ENCODE measurements at places on chromosomes 1 and 21.

DNA sequence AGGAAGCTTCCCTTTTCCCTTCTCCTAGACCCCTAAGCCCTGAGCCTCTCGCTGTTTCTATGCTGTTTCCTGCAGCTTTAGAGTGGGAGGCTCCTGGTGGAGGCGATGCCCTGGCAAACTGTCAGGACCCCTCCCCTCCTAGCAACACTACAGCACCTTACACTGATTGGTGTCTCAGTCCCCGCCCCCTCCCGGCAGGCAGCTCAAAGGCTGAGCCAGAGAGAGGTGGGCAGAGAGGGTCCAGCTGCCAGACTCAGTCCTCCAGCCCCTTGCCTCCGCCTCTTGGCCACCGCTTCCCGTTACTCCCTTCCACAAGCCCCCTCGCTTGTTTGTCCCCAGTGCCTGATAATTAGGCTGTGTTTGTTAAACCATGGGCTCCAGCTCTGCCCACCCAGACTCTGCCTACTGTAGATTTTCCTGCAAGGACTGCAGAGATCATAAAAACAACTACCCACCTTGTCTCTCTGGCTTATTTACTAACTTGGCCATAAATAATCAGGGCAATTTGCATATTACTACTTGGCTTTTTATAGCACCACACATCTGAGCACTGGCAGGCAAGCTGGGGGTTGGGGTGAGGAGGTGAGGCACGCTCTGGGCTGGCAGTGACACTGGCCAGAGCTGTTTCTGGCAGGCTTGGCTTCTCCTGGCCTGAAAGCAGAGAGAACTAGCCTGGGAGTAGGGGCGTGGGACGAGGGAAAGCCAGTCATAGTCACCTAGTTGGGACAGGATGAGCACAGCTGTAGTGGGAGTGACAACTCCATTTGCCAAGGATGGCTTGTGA, 107.5 kb downstream of the CSMD2 start:
- no peak for DNase-seq

- no peak for DNase-seq
Observed at GRCh38 chr1:31135973-31136600, 70.6 kb upstream of the PUM1 start.

- no peak for DNase-seq
Observed at GRCh38 chr1:100806601-100807000, 87.1 kb downstream of the VCAM1 start.

DNA sequence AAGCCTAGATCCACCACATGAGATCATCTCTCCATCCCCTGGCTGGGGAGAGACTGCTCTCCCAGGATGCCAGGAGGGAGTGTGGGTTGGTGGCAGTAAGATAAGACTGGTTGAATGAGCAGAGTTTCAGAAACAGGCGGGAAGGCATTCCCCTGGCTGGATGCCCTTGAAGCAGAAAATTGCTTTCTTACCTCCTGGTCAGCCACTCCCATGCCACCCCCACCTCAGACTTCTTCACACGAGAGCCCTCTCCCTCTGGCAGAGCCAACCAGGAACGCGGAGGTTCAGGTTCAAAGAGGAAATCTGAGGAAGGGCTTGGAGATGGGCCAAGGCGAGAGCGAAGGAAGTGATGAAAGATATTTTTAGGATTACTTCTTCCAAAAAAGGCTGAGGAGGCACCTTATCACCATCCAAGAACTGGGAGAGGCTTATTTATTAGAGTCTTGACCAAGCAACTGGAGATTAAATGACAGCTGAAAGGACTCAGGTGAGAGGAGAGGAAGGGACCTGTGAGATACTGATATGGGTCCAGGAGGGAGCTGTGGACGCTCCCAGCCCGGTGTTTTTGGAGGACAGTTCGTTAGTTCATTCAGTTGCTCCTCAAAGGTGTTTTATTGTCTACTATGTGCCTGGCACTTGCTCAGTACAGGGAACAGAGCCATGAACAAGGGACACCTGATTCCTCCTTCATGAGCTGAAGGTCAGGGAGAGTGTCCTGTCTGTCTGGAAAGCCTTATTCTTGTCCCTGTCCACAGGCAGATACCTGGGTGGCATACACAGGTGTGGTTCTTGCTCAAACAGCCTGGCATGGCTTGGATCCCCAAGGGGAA, 18.9 kb upstream of the SLC26A9 start:
- DNase-seq, result no peak

- no peak for DNase-seq
Observed at GRCh38 chr1:172447641-172448040, 3.8 kb upstream of the PIGC start.

DNA sequence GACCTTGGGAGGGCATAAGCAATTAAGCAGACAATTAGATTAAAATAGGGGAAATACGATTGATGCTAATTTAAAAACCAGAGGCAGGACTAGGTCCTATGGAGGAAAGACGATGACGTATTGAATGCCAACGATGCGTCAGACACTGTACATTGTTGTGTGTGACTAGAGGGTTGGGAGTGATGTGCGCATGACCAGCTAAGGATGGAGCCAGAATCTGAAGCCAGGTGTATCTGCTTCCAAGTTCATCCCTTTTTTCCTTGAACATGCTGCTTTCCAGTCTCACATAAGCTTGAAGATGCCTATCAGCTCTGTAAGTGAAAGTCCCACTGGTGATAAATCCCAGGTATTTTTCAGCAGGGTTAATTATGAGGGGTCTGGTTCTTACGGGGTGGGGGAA, 576.2 kb downstream of the MATN1 start:
- DNase-seq, result no peak

GRCh38 chr21:29849735-29850176, 90.0 kb downstream of the GRIK1 start:
- peak; percentile 12 for DNase-seq

DNA sequence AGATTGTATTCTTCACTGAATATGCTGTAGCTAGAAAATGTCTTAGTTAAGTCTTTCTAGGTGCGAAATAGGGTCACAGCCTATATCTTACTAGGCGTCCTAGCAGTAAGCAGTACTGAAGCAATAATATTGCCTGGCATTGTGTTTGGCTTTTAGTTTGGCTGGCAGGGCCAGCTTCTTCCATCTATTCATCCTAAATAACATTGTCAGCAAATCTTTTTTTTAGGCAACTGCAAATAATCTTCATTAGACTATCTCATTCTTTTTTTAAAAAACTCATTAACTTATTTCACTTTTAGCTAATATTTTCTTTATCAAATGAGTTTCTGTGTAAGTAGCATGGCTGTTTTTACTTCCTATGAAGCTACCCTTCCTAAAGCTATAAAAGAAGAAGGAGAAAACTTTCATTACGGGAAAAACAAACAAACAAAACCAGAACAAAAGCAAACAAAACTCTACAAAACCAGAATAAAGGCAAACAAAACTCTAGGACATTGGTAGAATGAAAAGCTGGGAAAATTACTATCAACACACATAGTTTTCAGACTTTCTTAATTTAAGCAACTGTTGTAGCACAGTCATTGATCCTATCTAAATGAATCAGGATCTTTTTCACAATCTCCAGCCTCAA, 506.0 kb downstream of the DPYD start:
- DNase-seq, result no peak

- DNase-seq, result no peak
Observed at GRCh38 chr1:117372863-117373412, 5.7 kb downstream of the MAN1A2 start.

DNA sequence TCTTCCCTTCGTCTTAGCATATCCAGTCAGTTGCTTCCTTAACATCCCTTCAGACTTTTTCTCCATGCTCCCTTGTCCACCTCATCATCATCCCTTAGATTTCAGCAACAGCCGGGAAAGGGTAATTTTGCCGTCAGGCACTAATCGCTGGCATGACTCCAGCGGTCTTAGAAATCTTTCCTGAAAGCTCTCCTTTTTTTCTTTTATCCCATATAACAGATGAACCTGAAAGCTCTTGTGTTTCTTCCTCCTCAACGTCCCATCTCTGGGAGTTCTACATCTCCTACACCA, 10.4 kb upstream of the BOLA1 start:
- no peak for DNase-seq

DNA sequence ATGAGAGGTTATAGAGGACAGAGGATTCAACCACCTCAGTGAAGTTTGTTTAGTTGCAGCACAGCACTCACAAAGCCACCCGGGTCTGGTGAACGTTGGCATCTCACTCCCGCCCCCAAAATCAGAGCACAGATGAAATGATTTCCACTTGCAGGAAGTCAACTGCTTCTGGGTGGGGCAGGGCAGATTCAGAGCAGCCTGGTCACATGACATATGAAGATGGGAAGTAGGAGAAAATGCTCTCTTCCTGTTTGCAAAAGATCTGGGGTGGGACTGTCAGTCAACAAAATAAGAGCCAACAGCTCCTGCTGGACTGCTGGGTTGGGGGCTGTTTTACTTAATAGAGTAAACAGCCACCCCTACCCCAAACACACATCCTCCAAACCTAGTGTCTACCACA, 43.2 kb downstream of the LRRC71 start:
- peak; percentile 20 for DNase-seq

DNA sequence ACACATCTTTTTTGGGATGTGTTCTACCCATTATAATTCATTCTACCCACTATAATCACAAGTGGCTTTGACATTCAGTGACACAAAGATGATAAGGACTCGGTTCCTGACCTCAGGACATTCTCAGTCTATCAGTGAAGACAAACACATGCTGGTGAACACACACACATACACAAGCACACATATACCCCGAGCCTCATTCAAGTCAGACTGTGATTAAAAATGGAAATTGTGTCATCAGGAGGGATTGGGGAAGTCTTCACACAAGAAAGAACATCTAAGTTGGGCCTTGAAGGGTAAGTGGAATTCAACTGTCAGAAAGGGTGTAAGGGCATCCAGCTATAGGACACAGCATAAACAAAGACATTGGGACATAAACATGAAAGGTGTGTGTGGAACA, 2.6 kb upstream of the LAD1 start:
- no peak for DNase-seq

DNA sequence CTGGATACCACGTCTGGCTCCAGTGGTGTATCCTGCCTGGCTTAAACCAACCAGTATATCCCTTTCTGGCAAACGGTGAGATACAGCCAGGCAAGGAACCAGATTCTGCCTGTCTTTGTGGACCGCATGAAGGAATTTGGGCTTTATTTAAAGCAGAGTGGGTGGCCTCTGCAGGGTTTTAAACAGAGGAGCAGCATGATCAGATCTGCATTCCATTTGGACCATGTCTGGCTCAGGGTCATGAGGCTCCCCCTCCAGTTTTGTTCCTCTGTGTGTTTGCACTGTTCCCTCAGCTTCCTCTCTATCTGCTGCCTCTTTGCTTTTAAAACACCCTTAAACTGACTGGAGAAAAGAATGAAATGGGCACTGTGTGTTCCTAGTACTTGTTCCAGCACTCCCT, 195.0 kb downstream of the GIPC2 start:
- no peak for DNase-seq

DNA sequence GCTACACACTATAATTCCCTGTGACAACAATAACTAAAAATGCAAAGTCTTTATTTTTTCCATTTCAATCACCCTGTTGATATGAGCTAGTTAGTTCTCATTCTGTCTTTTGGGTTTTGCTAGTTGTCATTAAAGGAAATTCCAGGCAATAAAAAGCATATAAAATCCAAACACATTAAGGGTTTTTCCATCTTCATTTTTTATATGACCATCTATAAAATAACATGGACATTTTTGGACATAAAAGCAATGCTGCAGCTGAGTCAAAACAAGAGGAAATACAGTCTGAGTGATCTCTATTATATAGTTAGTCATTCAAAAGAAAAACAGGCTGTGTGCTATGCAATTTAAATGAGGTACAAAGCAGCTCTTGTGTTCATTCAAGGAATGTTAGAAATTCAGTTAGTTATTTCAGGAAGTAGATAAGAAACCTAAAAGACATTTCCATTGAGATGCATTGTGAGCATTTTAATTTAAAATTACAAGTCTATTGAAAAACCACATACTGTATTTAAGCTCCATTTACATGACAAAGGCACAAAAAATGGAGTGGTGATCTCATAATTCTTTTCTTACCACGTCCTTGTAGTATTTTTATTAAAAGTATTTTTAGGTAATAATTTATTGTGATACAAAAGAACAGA, 67.3 kb upstream of the BCL10 start:
- DNase-seq, result no peak

DNA sequence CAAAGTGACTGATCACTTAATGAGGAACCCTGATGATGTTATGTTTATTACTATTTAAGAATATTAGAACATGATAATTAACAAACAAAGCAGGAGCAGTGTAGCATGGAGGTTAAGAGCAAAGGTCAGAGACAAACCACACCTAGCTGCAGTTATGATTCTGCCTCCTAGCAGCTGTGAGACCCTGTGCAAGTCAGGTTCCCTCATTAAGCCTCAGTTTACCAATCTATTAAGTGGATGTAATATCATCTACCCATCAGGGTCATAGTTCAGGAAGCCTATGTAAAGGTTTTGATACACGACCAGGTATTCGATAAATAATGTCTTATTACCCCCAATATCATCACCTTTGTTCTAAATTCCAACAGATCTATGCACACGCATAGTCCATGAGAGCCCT, 32.0 kb downstream of the DUSP10 start:
- no peak for DNase-seq

GRCh38 chr1:70220517-70221237, 503 bp upstream of the SRSF11 start:
- no peak for DNase-seq

GRCh38 chr1:31101147-31101502, 35.6 kb upstream of the PUM1 start:
- no peak for DNase-seq

- no peak for DNase-seq
Observed at GRCh38 chr21:39694750-39695149, 50.2 kb upstream of the IGSF5 start.

GRCh38 chr1:221961532-221962292, 219.8 kb upstream of the DUSP10 start:
- DNase-seq, result peak; percentile 1

GRCh38 chr1:40316595-40317393, at the start of gene COL9A2:
Gene COL9A2 (minus strand): TSS chr1:40317286. CDS start chr1:40317197, 89 bp downstream.
- DNase-seq, result peak; percentile 57

GRCh38 chr1:226650236-226650841, 88.7 kb downstream of the ITPKB start:
- no peak for DNase-seq

GRCh38 chr1:223667484-223668182, 2.1 kb upstream of the CAPN8 start:
- DNase-seq, result no peak

GRCh38 chr1:162988869-162989268, 80.3 kb upstream of the RGS4 start:
- no peak for DNase-seq

DNA sequence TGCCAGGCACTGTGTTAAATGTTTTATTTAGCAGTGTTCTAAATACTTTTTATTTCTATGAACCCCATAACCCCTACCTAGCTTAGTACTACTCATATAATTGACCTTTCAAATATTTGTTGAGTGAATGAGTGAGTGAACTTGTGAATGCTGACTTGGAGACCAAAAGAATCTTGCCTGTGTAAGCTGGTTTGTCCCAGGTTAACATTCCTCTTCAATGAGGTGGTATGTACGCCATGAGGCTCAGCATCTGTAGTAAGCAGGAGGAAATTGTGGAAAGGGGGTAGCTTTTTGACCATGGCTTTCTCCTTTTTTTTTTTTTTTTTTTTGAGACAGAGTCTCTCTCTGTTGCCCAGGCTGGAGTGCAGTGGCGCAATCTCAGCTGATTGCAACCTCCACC, 14.6 kb downstream of the MED18 start:
- no peak for DNase-seq

GRCh38 chr1:31010086-31010989, 55.2 kb downstream of the PUM1 start:
- no peak for DNase-seq
